HFFc6 (cell line): ENCODE measurements at places on chromosomes 16 and 17. TPM values are rescaled to one million over a fixed set of nuclear protein-coding genes. Genes with fewer than 3 reads are reported as not detected.

DNA sequence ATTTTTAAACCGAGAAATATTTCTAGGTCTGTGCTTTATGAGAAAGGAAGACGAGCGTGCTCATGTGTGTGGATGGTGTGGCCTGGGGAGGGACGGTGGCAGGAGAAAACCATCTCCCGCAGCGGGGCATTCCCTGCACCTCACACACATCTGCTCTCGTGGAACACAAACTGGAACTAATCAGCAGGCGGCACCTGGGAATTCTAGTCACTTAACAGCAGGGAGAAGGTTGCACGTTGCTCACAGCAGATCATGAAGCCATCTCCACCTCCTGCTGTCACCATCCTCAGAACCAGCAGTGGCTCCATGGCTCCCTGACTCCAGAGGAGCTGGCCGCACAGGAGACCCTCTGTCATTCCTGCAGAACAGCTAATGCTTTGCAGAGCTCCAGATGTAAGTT lies 35.2 kb downstream of the ADCY9 start:
- no peak overlapping the region; the same call in 1 of the 2 replicates for H3K27ac ChIP-seq
- H3K36me3 ChIP-seq: peaks cover 19% of the 10 kb centered on the region; the same call in 1 of the 2 replicates
- H3K4me1 ChIP-seq: peaks cover 23% of the 10 kb centered on the region
- H3K4me3 ChIP-seq: peak overlapping the region; percentile 6; the same call in 1 of the 2 replicates

TMC8 gene
- total RNA-seq: not detected in 2 replicates

DNA sequence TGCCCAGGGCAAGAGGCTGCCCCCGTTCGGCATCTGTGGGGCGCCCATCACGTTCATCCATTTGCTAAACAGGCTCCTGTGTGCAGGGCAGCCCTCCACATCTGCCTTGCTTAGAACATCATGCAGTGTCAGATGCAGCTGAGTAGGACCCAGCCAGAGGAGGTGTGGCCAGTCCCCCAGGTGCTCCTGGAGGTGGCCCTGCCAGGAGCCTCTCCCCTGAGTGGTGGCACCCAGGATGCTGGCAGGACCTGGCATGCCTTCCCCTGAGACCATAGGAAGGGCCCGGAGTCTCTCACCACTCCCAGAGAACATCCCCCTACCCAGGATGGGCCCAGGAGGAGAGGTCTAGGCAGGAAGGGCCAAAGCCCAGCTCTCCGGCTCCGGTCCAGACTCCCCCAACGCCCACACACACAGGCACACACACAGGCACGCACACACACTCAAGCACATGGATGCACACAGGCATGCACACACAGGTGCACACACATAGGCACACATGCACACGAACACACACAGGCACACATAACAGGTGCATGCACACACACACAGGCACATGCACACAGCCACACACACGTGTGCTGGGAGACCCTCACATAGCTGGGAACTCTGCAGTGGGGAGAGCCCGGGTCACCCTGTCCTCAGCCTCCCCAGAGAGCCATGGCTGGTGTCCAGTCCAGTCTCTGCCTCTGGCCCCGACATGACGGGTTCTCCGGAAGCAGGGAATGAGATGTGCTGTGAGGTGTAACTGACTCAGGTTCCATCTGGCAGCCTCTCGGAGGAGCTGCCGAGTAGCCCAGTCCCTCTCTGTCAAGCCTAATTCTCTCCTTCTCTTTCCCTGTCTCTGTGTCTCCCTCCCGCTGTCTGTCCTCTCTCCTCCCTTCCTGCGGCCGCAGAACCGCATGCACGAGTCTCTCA lies 74.6 kb downstream of the AMFR start:
- peaks cover 2% of the 10 kb centered on the region for H3K4me1 ChIP-seq
- no peaks in the 10 kb centered on the region for H3K36me3 ChIP-seq
- DNase-seq: no peak
- H3K4me3 ChIP-seq: no peak overlapping the region
- peaks cover 14% of the 10 kb centered on the region for H3K27me3 ChIP-seq

DNA sequence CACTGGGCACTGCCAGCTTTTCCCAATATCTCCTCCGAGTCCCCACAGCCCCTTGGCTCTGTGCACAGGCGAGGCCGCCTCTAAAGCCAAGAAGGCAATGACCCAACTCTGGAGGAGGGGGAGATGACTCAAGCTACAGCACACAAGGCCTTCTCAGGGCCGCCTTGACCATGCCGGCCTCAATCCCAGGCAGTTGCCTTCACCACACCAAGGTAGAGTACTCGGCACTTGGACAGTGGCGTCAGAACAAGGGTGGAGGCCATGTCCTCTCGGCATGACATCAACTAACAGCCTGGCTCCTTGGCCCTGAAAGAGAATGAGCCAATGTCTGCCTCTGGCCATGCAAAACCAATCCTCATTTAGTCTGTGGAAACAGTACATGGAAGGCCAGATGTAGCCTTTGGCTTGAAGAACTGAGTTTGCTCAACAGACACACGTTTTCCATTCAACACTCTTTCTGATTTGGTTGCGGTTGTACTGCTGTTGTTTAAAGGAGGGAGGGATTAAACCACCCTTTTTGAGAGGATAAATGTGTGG lies 139.6 kb downstream of the XYLT1 start:
- DNase-seq: no peak
- no peak overlapping the region for H3K4me3 ChIP-seq
- H3K36me3 ChIP-seq: no peaks in the 10 kb centered on the region
- 0 out of 2 replicates have a peak, but pooled peaks cover 1% of the 10 kb centered on the region for H3K27me3 ChIP-seq
- H3K27ac ChIP-seq: no peak overlapping the region

PYY gene
- total RNA-seq: not detected in 3 replicates

NPIPA2 gene
- 3.7 TPM in 1 of 3 replicates, not detected in the others for total RNA-seq

PYCARD gene
- 13.3 to 22.9 TPM (median 16.2 TPM) in 3 replicates for total RNA-seq

DNA sequence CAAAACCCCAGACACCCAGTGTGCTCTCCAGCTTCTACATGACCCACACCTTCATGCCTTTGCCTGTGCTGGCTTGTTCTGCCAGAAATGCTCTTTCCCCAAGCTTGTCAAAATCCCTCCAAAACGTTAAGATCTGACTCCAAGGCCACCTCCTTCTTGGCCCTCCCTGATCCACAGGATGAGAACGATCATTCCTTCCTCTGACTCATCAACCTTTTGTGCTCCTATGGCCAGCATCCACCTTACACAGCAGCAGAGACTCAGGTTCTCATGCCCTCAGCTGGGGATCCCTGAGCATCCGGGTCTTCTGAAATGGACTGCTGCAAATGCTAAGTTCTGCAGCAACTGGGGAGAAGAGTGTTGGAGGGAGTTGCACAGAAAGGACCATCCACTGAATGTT lies 2.9 kb downstream of the ZBTB4 start:
- H3K4me3 ChIP-seq: peak overlapping the region; percentile 96
- peak; percentile 57 for DNase-seq
- H3K4me1 ChIP-seq: peaks cover 50% of the 10 kb centered on the region
- H3K27me3 ChIP-seq: peaks cover 6% of the 10 kb centered on the region
- H3K27ac ChIP-seq: peak overlapping the region; percentile 96

GRCh38 chr17:49512296-49513043 lies 17.4 kb downstream of the NGFR start:
- no peak overlapping the region for H3K4me3 ChIP-seq
- H3K4me1 ChIP-seq: peaks cover 31% of the 10 kb centered on the region
- no peaks in the 10 kb centered on the region for H3K36me3 ChIP-seq
- H3K27me3 ChIP-seq: peaks cover 16% of the 10 kb centered on the region

GRCh38 chr17:31525801-31526549 lies 134.5 kb downstream of the RAB11FIP4 start:
- no peak for DNase-seq
- peaks cover 12% of the 10 kb centered on the region; the same call in 1 of the 2 replicates for H3K4me1 ChIP-seq
- no peaks in the 10 kb centered on the region for H3K36me3 ChIP-seq
- H3K27ac ChIP-seq: no peak overlapping the region
- H3K4me3 ChIP-seq: no peak overlapping the region
- no peaks in the 10 kb centered on the region; the same call in none of the 2 replicates for H3K27me3 ChIP-seq

GRCh38 chr17:30476726-30477082 lies 504 bp upstream of the GOSR1 start:
- H3K4me3 ChIP-seq: peak overlapping the region; percentile 95
- peak overlapping the region; percentile 99 for H3K27ac ChIP-seq
- H3K36me3 ChIP-seq: peaks cover 11% of the 10 kb centered on the region; the same call in 1 of the 2 replicates
- H3K4me1 ChIP-seq: peaks cover 33% of the 10 kb centered on the region
- DNase-seq: no peak
- H3K27me3 ChIP-seq: no peaks in the 10 kb centered on the region; the same call in 1 of the 2 replicates

C16orf86 gene
- 1.1 to 1.5 TPM (median 1.4 TPM) in 3 replicates for total RNA-seq

GRCh38 chr17:78889531-78889930 lies 13.5 kb downstream of the CEP295NL start:
- no peak overlapping the region for H3K4me3 ChIP-seq
- no peak overlapping the region; the same call in 1 of the 2 replicates for H3K27ac ChIP-seq
- H3K27me3 ChIP-seq: peaks cover 10% of the 10 kb centered on the region

- H3K27me3 ChIP-seq: peaks cover 2% of the 10 kb centered on the region; the same call in 1 of the 2 replicates
- DNase-seq: peak; percentile 61
- H3K4me1 ChIP-seq: peaks cover 50% of the 10 kb centered on the region
- H3K27ac ChIP-seq: peak overlapping the region; percentile 76
- H3K36me3 ChIP-seq: no peaks in the 10 kb centered on the region
- peak overlapping the region; percentile 2; the same call in 1 of the 2 replicates for H3K4me3 ChIP-seq
These were observed 24.8 kb downstream of the ITPRIPL2 start for GRCh38 chr16:19138601-19139000.

GRCh38 chr17:72489272-72489641 lies 368.4 kb downstream of the SOX9 start:
- no peaks in the 10 kb centered on the region for H3K36me3 ChIP-seq
- no peak overlapping the region for H3K4me3 ChIP-seq
- peaks cover 4% of the 10 kb centered on the region for H3K27me3 ChIP-seq
- no peak overlapping the region for H3K27ac ChIP-seq

DNA sequence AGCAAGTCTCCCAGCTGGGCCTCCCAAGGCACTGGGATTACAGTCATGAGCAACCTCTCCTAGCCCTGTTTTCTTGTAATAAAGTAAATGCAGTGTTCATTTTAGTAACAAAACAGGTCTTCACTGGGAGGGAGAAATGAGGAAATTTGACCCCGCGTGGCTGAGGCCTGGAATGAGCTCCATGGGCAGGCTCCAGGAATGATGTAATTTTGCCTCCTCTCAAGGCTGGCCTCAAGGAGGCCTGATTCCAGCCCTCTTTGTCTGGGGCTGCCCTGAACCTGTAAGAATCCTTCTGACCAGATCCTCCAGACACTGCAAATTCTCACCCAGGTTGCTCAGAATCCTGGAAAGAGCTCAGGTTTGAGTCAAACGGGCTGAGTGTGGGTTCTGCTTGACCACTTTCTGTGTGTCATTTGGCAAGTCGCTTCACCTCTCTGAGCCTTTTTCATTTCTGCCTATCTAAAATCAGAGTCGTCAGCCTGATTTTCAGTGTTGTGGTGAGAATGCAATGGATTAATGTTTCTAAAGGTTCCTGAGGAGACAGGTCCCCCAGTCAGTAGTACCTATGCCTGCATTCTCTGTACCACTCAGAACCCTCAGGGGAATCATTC lies 57.1 kb downstream of the RAB11FIP4 start:
- no peak overlapping the region for H3K4me3 ChIP-seq
- no peak for DNase-seq
- peaks cover 18% of the 10 kb centered on the region for H3K27me3 ChIP-seq
- no peak overlapping the region for H3K27ac ChIP-seq
- no peaks in the 10 kb centered on the region for H3K36me3 ChIP-seq

SHISA9 gene
- total RNA-seq: not detected in 3 replicates

DNA sequence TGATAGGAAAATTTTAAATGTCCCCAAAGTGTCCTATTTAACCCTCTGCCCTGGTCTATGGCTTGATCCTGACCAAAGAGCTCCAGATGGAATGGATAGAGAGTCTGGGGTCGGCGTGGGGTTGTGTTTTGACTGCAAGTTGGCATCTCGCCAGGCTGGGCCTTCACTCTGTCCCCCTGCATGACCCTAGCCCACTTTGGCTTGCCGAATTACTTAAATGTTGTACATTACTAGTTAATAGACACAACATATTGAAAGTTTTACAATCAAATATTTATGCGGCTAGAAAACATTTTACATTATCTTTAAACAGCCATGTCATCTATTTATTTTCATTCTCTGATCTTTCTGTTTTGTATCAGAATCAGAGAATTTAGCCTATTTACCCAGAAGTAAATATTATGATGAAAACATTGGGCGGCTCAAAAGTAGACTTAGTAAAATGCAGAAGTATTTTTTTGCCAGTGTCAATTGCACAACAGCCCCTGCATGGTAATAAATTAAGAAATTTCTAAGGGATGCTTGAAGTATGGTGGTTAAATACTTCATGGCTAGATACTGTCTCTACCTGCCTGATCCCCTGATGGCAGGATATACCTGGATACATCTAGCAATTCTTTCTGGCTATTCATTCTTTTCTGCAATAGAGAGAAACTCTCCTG lies 18.8 kb upstream of the MYOCD start:
- H3K36me3 ChIP-seq: no peaks in the 10 kb centered on the region
- DNase-seq: no peak
- H3K4me1 ChIP-seq: peaks cover 13% of the 10 kb centered on the region
- H3K27me3 ChIP-seq: no peaks in the 10 kb centered on the region; the same call in 1 of the 2 replicates
- no peak overlapping the region for H3K27ac ChIP-seq
- H3K4me3 ChIP-seq: no peak overlapping the region
